NAMALWA (cell line): ENCODE measurements at places on chromosomes 5 and 9.

GRCh38 chr5:33631786-33632185, 191.0 kb downstream of the TARS1 start:
- DNase-seq = no peak

DNA sequence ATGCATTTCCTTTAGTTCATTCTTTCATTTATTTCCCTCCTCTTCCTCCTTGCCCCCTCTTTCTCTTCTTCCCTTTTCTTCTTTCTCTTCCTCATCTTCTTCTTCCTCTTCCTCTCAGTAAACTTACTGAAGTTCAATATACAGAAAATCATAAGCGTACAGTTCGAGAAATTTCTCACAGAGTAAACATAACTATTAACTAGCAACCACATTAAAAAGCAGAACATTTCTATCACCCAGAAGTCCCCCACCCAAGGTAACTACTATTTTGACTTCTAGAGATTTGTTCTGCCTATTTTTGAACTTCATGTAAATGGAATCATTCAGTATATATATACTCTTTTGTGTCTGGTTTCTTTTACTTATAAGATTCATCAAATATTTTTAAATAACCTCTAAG, 48.2 kb downstream of the TNFAIP8 start:
- no peak for DNase-seq

- DNase-seq = no peak
Measured at GRCh38 chr5:75707911-75708509, 9.2 kb downstream of the POC5 start.

GRCh38 chr5:95861221-95861863, 38.8 kb upstream of the GLRX start:
- no peak for DNase-seq

DNA sequence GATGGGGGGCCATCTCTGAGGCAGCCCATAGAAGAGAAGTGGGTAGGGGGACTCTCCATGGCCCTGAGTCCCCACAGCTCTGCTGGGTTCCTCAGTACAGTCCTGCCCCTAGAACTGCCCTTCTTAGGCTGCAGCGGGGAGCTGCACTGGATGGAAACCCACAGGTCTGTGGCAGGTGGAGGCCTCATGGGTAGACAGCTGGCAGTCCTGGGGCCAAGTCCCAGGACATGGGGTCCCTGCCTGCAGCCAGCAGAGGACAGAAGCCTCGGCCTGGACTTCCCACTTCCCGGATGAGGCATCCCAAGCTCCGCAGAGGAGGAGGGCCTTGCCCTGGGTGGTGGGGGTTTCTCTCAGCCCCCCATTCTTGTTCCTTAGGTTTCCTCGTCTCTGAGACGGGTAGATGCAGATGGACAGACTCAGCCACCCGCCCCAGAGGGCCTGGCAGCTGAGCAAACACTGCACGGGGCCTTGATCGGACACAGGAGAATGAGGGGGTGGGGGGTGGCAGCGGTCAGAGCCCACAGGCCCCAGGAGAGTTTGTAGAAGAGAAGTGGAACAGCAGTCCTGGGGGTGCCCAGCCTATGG, 153.8 kb downstream of the C9orf50 start:
- DNase-seq = no peak

DNA sequence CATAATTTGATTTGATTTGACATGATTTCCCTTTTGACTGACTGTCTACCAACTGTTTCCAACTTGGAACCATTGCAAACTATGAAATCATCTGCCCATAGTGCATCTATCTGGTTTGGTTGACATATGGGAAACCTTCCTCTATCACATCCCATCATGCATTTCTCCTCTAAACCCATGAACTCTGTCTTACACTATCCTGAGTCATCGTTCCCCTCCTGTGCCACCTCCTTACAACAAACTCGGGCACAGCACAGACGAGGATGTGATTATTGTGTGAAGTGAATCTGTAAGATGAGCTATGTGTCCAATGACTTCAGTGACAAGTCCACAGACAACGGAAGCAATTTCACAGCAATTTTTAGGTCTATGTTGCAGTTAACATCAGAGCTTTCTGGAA, 126.1 kb downstream of the NPR3 start:
- DNase-seq = no peak

GRCh38 chr5:73292816-73293459, 119.9 kb downstream of the TMEM174 start:
- no peak for DNase-seq

GRCh38 chr5:145948921-145949320, 12.5 kb downstream of the SH3RF2 start:
- no peak for DNase-seq

DNA sequence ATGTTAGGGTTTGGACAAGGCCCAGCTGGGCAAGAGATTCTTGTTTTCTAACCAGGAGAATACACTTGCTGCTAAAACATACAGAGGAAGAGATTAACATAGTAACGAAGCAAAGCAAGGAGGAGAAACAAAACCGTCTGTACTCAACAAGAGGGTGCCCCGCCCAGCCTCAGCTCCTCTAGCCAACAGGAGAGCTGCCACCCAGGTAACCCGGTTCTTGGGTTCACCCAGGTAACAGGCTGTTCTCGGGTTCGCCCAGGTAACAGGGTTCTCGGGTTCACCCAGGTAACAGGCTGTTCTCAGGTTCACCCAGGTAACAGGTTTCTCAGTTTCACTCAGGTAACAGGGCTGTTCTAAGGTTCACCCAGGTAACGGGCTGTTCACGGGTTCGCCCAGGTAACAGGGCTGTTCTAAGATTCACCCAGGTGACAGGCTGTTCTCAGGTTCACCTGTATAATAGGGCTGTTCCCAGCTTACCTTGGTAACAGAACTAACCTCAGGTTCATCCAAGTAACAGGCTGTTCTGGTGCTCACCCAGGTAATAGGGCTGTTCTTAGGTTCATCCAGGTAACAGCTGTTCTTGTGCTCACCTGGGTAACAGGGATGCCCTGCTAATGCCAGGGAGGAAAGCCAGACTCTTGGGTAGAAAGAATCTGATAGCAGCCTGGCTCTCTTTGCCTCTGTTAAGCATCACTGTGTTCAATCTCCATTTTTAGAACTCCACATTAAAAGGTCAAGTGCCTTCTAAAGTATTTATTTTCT, 271.6 kb downstream of the SYK start:
- no peak for DNase-seq

GRCh38 chr9:135887021-135887507, 20.3 kb downstream of the CAMSAP1 start:
- no peak for DNase-seq

DNA sequence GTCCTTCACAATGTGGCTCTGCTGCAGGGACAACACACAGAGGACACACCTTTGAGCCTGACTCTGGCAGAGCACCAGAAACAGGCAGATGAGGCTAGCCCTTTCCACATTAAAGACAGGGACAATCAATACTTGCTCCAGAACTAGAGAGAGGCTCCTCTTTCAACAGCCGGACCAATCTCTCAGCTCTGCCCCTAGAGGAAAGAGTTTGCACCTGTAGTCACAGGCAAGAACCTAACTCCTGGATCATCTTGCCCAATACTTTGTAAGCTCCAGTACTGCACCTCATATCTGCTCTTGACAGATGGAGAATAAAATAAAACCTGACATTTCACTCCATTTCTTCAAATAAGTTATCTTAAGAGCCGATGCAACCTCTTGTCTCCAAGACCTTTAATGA, 52.1 kb downstream of the EPB41L4A start:
- peak; percentile 46 for DNase-seq

DNA sequence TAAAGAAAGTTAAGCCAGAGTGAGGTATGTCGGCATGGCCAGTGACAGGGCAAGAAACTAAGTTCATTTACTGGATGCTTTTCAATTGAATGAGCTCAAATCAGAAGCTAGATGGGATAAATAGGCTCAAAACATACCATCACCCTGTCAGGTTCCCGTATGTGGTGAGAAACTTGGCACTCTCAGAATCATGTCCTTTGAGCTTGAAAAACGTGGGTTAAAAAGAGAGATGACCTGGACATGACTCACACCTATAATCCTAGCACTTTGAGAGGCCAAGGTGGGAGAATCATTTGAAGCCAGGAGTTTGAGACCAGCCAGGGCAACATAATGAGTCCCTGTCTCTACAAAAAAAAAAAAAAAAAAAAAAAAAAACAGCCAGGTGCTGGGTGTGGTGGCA, 121.7 kb upstream of the RGMB start:
- DNase-seq = no peak

DNA sequence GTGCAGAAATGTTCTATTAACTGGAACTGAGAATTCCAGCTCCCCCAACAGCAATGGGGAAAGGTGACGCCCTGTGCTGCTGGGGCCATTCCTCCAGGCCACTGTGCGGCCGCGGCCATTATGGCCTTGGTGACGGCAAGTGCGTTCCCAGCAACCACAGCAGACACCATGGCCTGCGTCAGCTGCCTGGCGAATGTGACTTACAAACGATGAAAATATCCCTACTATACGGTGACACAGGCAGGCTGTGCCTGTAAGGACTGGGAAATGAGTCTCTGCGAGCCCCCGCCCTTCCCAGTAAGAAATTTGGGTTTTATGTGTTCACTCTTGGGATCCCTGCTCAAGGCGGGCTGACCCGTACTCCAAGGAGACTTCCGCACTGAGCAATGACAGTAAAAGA, 20.6 kb downstream of the CLPTM1L start:
- no peak for DNase-seq

DNA sequence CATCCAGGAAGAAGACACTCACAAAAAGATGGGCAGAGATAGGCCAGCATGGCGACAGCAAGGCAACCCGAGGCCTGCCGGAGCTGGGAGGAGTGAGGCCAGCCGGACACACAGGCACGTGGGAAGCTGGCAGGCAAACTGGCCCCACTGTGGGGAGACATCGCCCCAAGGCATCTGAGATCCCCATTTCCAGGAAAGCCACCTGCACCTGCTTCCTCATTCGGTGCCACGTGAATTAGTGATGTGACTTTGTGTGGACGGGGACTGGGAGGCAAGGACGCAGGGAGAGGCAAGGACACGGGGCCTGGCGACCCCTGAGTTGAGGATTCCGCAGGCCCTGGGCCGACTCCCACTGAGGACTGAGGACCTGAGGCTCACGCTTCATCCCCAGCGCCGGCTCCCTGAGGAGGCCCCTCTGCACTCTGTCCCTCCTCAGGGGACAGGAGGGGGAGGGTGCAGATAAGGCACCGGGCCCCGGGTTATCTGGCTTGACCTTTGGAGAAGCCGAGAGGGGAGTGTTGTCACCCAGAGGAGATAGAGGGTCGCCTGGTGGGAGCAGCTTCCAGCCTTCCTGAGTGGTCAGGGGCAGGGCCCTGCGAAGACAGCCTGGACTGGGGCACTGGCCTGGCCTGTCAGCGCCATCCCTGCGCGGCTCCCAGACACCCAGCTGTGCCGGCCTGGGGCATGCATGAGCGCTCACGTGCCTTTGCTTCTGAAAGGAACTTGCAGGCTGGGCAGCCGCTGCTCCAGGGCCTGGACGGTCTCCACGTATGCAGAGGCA, 39.7 kb downstream of the NDUFS6 start:
- DNase-seq = no peak

- no peak for DNase-seq
Measured at GRCh38 chr5:113776168-113776567, 262.7 kb downstream of the YTHDC2 start.

DNA sequence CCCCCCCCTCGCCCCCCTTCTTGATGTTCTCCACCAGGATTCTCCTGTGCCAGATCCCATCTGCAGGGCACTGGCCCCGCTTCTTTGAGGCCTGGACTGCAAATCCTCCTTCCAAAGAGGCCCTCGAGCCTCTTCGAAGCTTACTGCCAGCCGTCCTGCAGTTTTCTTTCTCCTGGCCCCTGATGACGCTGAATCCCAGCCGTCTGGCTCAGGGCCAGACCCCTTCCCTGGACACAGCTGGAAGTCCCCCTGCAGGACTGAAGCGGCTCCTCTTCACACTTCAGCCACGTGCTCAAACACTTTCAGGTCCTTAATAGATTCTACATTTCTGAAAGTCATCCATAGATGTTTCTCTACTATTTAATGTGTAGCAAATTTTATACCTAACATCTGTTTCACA, 121.5 kb downstream of the EHMT1 start:
- DNase-seq = no peak

- DNase-seq = no peak
Measured at GRCh38 chr9:71760901-71761300, 7.4 kb downstream of the CEMIP2 start.

DNA sequence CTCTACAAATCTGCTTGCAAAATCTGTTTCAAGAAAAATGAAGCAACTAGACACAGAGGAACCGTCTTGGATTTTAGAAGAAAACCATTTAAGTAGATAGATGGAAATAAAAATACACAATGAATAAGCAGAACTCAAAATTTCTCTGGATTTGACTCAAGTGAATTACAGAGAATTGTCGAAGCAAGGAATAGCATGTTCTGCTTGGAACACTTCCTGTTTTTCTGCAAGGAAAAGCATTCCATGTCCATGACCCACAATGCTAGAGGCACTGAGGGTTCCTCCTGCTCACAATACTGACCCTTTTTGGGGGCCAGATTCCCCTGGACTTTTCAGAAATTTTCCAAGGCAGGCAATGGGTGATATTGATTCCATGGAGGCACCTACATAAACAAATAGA, 29.8 kb downstream of the PRUNE2 start:
- DNase-seq = no peak

DNA sequence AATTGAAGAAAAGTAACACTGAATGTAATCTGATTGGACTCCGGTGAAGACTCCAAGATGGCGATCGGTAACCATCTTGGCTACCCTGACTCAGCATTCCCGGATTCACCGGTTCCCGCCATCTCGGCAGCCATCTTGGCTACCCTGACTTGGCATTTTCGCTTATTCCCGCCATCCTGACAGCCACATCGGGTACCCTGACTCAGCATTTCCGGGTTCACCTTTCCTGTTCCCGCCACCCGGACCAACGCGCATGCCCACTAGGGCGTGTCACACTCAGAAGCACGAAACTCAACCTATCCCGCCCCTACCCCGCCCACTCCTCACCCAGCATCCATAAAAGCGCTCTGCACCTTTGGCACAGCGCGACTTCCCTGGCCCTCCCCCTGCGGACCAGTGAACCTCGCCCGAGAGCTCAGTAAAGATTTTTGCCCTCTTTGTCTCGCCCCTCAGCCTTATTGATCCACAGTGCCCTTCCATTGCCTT, 17.2 kb downstream of the SPTLC1 start:
- no peak for DNase-seq

- DNase-seq = no peak
Measured at GRCh38 chr5:178305801-178306200, 73.2 kb upstream of the PHYKPL start.

DNA sequence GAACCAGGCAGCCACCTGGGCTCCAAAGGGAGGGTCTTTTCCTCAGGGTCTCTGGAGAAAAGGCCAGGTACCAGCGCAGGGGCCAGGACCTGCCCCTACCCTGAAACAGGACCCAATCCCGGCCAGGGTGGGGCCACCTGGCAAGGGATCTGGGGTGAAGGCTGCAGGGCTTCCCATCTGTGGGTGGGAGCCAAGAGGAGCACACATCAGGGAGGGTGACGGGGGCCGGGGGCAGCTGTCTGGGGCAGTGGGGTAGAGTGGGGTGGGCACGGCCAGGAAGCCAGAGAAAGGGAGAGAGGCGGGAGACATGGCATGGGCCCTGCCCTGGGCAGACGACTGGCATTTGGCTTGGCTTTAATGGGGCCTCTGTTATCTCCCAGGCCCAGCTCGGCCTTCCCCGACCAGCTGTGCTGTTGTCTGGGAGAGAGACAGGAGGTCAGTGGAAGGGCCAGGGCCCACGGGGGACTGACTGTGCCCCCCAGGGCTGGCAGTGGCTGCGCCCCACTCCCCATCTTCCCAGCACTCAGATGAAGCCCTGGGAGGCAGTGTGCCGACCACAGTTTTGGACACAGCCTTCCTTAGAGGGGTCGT, 57.2 kb upstream of the RNF130 start:
- DNase-seq = no peak

GRCh38 chr5:24385617-24386016, 259.2 kb downstream of the CDH10 start:
- DNase-seq = no peak
